SK-N-SH treated with all-trans-retinoic acid at 6 μM for 48 hours (cell line): ENCODE measurements at places on chromosomes 3 and 15.

DNA sequence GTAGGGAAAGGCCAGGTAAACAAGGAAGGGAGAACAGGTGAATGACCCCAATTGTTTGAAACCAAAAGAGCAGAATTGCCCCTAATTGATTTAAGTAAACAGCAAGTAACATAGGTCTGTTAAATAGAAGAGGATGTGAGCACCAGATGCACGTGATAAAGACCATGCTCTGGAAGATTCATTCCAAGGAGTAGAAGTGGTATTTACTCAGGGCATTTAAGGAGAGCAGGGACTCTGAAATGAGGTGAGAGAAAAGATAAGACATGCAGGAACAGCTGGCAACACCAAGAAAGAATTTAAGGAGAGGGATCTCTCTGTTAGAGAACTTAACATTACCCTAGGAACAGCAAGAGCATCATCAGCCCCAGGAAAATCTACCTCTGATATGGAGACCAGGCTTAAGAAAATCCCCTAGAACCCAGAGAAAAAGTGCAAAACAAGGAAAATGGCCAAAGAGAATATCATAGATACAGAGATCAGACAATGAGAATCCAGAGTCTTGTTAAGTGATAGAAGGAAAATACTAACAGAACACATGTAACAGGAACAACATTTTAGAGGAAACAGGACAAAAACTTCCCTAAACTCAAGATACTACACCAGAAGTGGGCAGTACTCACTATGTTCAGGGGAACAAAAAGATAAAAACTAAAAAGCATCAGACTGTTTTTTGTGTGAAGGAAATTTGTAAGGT is 6.4 kb downstream of the NUDT16 start:
- ATAC-seq, result no peak; the same call in 2 of the 3 replicates

DNA sequence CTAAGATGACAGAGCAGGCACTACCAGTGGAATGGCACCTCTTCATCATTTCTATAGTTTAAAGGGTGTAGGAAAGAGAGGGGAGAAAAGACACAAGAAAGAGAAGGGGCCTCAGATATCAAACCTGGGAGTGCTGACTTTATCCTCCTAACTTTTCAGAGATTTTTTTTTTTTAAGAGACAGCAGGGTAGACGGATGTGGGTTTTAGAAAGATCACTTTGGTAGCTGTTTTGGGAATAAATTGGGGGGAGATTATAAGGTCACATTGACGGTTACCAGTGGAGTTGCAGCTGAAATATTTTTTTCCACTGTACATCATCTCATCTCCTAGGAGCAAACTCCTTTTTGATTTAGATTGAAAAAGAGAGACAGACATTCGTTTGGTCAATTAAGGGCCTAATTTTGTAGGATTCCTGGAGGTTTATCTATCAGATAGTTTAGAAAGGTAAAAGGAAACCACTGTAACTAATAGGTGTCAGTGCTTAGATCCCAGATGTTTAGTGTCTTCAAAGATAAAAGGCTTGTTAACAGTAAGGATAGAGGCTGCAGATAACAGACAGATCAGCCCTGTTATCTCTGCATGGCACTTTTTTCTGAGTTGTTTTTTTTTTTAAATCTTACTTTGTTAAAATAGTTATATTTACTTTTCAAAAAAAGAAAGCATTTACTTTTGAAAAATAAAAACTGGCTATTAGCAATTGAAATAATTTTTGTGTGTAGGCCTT is 1057.0 kb downstream of the IGSF11 start:
- ATAC-seq, result no peak

DNA sequence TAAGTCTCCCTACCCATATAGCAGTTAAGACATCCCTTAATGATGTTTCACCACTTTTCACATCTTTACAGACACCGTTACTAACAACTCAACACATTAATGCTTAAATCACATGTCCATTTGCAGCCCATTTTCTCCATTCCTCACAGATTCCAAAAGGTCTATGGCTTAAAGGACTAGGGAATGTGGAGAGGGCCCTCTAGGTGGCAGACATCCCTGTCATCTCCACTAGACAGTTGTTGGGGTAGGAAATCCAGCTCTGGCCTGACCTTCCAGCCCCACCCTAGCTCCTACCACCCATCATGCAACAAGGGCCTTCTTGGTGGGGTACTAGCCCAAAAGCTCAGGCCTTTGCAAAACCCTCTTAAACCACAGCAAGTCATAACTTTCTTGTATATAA is 25.2 kb downstream of the CPEB1 start:
- ATAC-seq, result no peak

DNA sequence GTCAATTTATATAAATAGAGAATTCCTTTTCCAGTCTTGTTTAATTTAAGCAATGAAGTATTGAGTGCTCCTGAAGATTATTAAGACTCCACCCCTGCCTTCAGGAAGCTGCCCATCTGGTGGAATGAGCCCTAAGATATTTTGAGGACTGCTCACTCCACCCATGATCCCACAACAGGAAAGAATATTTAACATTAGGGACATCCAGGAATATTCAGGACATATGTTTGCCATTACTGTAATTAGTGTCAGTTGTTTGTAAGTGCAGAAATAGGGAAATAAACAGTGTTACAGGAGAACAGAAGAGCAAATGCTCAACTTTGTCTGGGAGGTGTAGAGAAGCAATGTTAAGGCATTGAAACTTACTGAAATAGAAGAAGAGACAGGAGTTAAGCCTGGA is 375.0 kb downstream of the ROBO2 start:
- no peak for ATAC-seq

DNA sequence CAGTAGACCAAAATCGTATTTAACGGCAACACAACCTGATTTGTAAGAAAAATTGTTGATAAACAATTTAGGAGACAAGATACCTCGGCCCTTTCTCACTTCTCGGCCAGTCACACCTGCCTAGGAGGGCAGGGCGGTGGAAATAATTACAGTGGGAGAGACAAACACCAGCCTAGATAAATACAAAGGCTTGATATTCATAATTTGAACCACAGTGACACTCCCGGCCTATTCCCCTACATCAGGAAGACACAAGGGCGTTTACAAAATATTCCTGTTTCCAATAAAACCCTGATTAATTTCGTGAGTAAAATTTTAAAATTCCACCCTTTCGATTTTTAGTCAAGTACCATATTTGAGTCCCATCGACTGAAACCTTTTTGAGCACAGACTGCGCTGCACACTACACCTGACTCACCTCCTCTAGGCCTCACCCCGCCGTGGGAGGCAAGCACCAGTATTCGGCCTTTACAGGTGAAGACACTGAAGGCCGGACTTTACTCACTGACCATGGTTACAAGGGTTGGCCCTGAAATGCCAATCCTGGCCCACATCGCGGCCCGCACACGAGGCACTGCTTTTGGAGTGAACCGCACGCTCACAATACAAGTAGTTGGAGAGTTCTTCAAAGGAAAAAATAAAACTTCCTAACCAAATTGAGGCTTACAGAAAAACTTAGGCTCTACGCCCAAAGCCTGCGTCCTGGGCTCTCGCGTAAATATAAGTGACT is 794 bp downstream of the ARPP19 start:
- ATAC-seq, result peak; percentile 38

GRCh38 chr3:158520433-158520832 is 50.6 kb upstream of the MLF1 start:
- ATAC-seq, result peak; percentile 51
